HT-29 (cell line): ENCODE measurements at places on chromosomes 11 and 22.

DNA sequence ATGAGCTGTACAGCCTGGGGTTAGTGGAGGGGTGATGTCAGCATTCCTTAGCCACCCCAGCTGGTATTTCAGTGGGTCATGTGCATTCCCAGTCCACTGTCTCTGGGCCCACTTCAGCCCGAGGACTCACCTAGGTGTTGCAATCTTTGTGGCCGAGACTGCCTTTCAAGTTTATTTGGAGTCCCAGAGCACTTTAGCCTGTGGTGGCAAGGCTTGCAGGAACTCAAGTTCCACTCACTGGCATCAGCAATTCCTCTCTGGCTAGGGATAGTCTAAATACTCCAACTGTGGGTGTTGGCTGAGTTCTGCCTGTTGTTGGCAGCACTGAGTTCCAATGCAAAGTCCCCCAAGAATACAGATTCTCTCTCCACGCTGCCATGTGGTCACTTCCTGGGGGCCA, 191.6 kb upstream of the PGR start:
- DNase-seq, result no peak

- DNase-seq, result no peak
Observed at GRCh38 chr11:70612459-70613141, 214.3 kb downstream of the CTTN start.

DNA sequence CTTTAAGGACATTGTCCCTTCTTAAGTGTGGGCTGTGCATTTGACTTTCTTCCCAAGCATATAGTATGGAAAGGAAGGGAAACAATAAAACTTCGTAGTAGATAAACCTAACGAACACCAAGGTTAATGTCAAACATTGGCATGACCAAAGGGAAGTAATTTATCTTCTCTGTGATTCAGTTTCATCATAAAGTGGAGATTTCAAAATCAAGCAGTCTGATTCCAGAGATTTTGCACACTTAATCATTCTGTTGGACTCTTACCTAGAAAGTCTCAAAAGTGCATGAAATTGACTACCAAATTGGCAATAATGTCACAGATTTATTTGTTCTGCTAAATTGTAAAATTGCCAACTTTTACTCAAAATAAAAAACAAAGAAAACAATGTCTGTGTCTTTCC, 559.7 kb downstream of the JRKL start:
- no peak for DNase-seq

- no peak for DNase-seq
Observed at GRCh38 chr11:132409573-132410355, 1039.3 kb downstream of the NTM start.
